ENCODE measurements at places on chromosomes 12 and 14. TPM values are rescaled to one million over a fixed set of nuclear protein-coding genes. Genes with fewer than 3 reads are reported as not detected.

- DNase-seq, result no peak
Observed at GRCh38 chr14:29671034-29671433, 256.6 kb downstream of the PRKD1 start.

DNA sequence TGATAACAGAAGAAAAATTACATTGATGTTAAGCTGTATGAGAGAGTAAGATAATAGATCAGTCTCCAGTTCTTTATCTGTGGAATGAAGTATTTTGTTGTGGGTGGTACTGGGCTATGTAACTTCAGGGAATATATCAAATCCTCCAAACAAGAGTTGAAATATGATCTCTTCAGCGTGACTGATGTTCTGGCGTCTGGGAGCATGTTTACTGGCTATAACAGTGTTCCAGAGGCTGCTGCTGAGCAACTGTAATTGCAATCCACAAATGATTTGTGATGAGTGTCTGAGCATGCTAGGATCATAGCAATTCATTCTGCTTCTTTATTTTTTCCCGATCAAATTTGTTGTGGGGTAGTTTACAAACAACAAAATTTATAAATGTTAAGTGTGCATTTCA, 18.6 kb upstream of the CCDC198 start:
- DNase-seq, result no peak

DNA sequence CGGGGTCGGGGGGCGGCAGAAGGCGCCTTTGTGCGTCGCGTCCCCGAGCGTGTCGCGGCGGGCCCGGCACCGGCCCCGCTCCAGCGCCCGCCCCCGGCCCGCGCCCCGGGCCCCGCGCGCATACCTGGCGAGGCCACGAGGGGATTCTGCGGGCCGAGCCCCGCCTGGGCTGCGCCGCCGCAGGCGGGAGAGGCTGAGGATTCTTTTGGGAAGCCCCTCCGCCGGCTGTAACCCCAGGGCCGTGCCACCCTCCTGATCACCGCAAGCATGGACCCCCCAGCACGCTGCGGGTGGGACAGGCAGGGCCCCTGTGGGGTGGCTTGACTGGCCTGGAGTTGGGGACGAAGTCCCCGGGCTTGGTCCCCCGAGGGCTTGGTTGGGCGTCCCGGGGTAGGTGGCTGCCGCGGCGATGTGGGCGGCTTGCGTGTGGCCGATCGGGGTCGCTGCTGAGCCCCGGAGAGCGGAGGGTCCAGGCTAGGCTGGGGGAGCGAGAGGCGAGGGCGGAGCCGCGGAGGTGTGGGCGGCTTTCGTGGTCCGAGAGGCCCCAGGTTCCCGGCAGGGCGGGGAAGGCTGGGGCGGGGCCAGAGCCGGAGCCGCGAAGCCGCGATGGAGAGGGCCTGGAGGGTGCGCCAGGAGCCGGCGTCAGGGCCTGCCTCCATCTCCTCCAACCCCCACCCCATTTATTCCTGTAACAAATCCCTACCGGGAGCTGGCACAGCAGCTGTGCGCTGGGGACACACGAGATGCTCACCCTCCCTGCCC, 28.4 kb upstream of the GPR132 start:
- peak; percentile 85 for DNase-seq

DNA sequence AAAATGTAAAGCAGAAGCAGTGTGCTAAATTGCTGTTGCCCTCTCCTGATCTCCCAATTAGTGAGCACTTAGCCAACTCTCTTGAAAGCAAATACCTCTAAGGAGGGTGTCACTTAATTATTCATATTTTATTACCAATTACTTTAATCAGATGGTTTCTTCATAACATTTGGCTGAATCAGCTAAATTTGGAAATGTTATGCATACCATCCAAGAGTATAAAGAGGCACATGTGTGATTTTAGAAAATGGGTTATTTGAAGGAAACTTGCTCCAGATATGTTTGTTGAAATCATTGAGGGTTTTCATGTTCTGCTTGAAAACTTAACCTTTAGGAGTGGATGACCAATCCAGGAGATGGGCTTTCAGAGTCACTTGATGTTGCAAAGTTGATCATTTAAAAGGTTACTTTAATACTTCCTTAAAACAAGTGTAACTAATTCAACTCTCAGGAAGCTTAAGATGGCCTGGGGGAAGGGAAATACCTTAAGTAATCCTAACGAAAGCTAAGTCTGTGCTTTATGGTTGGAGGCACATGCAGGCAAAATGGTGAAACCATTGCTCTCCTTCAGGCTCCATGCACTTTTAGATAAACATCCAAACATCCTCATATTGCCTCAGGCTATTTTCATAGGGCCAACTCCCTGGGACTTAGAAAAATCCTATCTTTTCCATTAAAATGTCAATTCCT, 434.5 kb downstream of the MDGA2 start:
- DNase-seq, result no peak

GRCh38 chr14:74835645-74836250, 40.2 kb downstream of the PROX2 start:
- no peak for DNase-seq

The FBLN5 gene
- 1.8 TPM for polyA plus RNA-seq

The TNS2 gene
- polyA plus RNA-seq, result 15.3 TPM

The KRR1 gene
- polyA plus RNA-seq, result 66.1 TPM

The INHBC gene
- polyA plus RNA-seq, result not detected

The GPR132 gene
- 0.18 TPM for polyA plus RNA-seq

All from A549 (cell line).